ENCODE measurements at places on chromosomes 5 and 9.

DNA sequence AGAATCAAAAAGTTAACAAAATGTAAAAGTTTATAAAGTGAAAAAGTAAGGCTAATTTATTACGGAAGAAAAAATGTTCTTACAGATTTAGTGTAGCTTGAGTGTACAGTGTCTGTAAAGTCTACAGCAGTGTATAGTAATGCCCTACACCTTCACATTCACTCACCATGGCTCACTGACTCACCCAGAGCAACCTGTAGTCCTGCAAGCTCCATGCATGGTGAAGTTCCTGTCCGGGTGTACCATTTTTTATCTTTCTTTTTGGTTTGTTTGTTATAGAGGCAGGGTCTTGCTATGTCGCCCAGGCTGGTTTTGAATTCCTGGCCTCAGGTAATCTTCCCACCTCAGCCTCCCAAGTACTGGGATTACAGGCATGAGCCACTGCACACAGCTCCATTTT is 93.6 kb downstream of the MED27 start:
- no peak for DNase-seq

GRCh38 chr5:134047687-134048056 is 42.9 kb upstream of the VDAC1 start:
- DNase-seq, result no peak

- no peak for DNase-seq
These were observed 208.0 kb upstream of the ARRDC3 start for GRCh38 chr5:91591076-91591475.

DNA sequence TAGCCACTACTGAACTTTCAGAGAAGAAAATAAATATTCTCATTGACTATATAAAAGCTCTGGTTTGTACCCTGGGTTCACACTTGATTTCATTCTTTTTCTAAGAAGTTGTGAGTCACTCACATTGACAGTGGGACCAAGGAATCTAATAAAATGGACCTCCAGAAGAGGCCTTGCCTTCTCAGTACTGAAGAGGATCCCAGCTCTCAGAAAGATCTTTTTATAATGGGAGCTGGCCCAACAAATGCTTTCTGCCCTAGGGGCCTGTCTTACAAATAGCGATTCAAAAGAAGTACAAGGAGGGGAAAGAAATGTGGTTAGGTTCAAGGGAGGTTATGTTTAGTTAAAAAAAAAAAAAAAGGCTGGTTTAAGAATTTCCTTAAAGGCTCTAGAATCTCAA is 237.9 kb downstream of the ISL1 start:
- no peak for DNase-seq

DNA sequence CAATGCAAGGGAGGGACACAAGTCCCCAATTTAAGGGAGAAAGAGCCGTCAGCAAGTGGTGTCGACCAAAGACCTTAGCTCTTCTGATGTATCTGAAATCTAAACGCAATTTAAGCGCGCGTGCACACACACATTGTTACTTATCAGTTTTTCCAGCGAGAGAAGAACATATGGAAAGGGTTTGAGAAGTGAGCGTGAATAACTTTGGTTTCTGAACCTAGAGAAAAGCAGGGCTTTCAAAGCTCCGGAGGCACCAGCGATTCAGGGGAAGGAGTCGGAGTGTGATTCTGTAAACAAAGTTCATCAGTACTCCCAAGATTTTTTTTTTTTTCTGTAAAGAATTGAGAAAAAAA is 191.8 kb downstream of the MEF2C start:
- DNase-seq, result no peak

DNA sequence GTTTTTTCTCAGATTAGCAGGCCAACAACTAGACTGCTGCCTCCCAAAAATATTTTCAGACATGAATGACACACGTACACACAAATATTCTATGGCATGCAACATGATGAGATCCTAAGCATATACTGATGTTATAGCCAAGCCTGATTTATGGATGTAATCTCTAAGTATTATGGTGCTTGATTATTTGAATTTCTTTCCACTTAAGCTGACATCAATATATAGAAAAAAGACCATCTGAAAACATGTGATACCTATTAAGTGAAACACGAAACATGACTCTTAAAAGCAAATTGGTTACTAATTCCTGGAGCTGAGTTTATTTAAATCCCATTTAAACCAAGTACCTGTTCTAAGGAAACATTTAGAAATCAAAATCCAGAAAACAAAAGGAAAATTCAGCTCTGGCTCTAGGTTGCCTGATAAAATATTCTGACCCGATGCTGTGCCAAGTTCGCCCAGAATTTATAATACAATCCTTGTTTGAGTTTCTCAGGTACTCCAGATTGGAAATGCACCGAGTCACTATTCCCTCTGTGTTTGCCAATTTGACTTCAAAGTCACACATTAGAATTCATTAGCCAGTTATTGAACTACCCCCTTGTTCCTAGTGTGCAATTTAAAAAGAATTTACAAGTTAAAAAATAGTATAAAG is 548.6 kb downstream of the CSNK1G3 start:
- DNase-seq, result no peak

DNA sequence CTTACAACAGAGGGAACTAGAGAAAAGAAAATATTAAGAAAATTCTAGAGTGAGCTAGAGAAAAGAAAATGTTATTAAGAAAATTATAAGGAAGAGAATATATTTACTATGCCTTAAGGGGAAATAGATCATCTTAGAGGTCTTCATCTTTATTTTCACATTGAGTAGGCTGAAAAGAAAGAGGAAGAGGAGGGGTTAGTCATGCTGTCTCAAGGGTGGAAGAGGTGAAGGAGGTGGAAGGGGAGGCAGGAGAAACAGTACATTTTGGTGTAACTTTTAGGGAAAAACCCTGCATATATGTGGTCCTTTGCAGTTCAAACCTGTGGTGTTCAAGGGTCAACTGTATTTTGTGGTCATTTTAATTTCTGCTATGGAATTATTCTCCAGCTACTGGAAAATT is 46.6 kb downstream of the PPIP5K2 start:
- DNase-seq, result no peak

DNA sequence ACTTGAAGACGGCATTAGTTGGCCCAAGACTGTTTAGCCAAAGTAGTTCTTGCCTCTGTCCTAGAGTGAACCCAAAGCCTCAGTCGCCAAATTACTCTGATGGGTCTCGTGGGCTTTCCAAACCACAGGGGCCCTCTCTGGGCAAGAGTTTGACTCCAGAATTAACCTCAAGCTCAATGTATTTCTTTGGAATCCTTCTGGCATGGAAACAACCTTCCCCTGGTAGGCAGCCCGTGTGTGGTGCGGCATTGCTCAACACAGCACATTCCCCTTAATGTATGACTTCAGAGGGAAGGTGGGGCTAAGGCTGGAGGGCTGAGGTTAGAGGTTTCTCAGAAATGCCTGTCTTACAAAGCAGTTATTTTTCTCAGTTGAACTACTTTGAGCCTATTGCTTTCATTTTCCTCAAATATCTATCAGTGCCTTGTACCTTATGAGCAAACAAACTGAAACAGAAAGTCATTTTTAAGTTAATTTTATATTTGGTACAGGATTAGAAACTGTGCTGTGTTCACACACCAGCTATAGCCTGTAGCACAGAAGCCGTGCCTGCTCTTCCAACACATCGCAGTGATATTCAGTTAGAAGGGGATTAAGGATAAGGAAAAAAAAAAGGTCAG is 123.9 kb upstream of the HAPLN1 start:
- DNase-seq, result no peak

- DNase-seq, result no peak
These were observed 62.5 kb downstream of the CRB2 start for GRCh38 chr9:123418506-123418905.

- no peak for DNase-seq
These were observed 92.5 kb downstream of the FBXW11 start for GRCh38 chr5:171913987-171914273.

DNA sequence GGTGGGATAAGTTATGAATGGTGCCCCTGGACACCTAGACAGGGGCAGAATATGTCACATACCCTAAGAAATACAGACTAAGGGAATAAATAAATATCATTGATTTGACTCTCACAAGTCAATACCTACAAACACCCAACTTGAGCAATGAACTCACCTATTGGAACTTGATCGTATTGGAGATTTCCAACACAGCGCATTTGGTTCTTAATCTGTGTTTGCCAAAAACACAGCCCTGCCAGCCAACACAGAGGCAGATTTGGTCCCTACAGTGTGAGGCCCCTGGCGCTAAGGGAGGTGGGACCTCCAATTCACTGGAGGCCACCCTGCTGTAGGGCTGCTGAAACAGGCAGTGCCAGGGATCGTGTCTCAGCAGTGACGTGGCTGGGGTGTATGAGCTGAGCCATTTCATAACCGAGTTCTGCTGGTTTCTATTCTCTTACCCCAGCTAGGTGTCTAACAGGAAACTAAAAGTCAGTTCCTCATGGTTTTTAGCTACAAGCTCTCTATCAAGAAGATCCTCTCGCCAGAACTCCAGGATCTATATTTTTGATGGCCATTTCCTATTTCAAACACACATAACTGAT is 84.5 kb downstream of the SLC1A1 start:
- DNase-seq, result no peak

DNA sequence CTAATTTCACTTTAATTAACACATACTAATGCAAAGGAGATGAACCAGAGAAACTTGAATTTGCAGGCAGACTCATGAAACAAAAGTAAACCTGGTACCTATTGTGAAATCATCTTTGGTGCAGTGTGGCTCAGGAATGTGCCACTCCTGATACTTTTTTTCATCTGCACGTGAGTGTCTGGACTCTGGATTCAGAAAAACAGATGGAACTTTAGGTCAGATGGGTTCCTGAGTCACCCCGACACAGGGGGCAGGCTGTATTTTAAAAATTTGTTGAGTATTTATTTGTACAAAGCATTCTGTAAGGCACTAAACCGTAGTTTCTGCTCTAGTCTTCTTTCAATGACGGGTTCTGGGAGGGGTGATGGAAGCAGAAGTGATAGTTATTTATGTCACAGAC is 52.2 kb upstream of the TUT7 start:
- DNase-seq, result no peak

DNA sequence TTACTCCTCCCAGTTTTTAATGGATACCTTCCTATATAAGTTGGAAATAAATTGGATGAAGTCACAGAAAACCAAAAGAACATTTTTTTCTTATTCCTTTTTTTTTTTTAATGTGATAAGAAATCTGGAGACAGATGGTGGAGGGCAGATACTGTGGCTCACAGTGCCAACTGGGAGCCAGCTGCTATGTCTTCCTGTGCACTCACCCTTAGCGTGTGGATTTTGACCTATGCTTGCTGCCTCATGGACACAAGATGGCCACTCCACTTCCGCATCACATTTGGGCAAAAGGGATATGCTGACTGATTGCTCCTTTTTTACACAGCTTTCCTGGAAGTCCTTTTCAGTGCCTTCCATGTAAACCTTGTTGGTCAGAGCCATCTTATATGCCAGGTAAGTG is 342.6 kb downstream of the MAN2A1 start:
- DNase-seq, result no peak

- DNase-seq, result no peak
These were observed 245.6 kb upstream of the RAI14 start for GRCh38 chr5:34410411-34411139.

GRCh38 chr9:487429-487828 is 272.8 kb downstream of the DOCK8 start:
- no peak for DNase-seq

GRCh38 chr5:139966856-139967255 is 76.2 kb downstream of the NRG2 start:
- DNase-seq, result no peak

DNA sequence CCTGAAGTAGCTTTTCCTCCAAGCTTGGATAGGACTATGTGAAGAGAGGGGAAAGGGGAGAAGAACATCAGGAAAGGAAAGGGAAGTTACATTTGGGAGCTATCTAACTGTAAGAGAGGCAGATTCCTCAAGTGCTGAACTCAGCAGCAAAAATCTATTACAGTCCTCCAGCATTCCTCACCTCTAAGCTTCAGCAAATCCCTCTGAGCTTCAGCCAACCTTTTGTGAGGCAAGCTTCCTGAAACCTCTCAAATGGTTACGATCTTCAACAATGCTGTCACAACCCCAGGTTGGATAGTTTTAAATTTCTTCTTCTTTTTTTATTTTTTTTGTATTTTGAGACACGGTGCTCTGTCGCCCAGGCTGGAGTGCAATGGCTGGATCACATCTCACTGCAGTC is 2.5 kb upstream of the RNF38 start:
- no peak for DNase-seq

DNA sequence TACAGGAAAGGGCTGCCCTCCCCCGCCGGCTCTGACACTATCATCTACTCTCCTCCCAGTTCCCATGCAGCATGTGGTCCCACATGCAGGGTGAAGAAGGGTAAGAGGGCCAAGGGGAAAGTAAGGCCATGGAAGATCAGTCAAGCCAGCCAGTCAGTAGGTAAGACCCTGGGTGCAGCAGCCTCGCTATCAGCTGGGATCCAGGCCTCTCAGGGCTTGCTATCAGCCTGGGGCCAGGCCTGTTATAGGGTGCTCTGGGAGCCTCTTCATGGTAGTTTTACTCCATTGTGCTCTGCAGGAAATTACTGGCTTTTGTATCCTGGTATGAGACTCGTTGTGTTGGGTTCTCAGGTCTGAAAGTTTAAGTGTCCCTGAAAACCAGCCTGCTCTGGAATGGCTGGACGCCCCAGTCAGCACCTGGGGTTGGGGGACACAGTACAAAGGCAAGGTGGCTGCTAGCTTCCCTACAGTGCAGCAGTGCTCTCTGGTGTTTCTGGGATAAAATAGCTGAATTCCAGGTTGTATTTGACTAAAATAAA is 21.4 kb downstream of the SLC22A4 start:
- DNase-seq, result no peak

- no peak for DNase-seq
These were observed 47.0 kb downstream of the CFAP90 start for GRCh38 chr5:7803937-7804336.

GRCh38 chr9:130770679-130771442 is 64.2 kb upstream of the ABL1 start:
- DNase-seq, result peak; percentile 50

GRCh38 chr5:2295476-2295875 is 412.8 kb upstream of the IRX4 start:
- DNase-seq, result no peak

- peak; percentile 100 for DNase-seq
These were observed at the start of gene CD74 for GRCh38 chr5:150412319-150413175. Gene CD74, minus strand, starts transcription at chr5:150412910. Its CDS starts 161 bp downstream, at chr5:150412749.

GRCh38 chr5:36683821-36684434 is 77.5 kb downstream of the SLC1A3 start:
- DNase-seq, result no peak

DNA sequence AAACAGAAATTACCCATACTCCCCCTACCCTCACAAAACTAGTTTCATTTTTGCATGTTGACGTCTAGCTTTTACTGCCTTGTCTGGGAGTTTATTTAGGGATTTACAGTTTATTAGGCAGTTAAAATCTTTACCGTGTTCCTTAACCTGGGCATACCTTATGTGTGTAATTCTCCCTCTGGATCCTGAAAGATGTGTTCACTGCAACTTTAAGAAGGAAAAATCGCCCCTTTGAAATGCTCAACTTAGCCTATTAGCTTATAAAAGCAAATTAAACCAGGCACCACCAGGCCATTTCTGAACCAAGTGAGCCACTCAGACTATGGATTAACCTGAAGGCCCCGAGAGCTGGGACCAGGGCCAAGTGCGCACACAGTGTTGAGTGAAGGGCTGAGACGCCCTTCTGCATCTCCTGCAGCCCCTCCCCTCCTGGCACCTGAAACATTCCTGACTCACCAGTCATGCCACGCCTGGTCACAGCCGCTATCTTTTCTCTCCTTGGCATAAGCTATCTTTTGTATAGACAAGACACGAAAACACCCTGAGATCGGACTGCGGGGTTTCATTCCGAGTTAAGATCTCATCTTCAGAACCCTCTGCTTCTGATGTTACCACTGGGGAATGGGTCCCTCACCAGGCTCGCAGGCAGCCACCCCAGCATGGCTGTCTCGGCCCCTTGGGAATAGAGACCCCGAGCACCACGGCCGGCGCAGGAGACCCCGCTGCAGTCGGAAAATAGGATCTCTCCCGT is 111.9 kb downstream of the ROR2 start:
- no peak for DNase-seq
